A549 treated with Mapracorat at 1 μM for 4 hours (cell line): ENCODE measurements at places on chromosomes 2 and 18. TPM values are rescaled to one million over a fixed set of nuclear protein-coding genes. Genes with fewer than 3 reads are reported as not detected.

The FAM124B gene
- total RNA-seq, result not detected in 5 replicates

The CFC1 gene
- not detected in 5 replicates for total RNA-seq

The DHRS9 gene
- 2.7 to 4.3 TPM (median 3.4 TPM) in 5 replicates for total RNA-seq

The NOSTRIN gene
- 1.8 to 3.1 TPM (median 2.2 TPM) in 5 replicates for total RNA-seq

The B4GALT6 gene
- 4.4 to 6.6 TPM (median 5.7 TPM) in 5 replicates for total RNA-seq

The ACKR3 gene
- total RNA-seq, result 12.5 to 17.9 TPM (median 14.4 TPM) in 5 replicates

The RHBDD1 gene
- total RNA-seq, result 7.1 to 9.7 TPM (median 9.0 TPM) in 5 replicates

The PDE1A gene
- 0.11 to 0.15 TPM (median 0.12 TPM) in 4 of 5 replicates, not detected in the other for total RNA-seq

The DCDC2C gene
- 0.24 to 0.57 TPM (median 0.38 TPM) in 3 of 5 replicates, not detected in the others for total RNA-seq

The MBOAT2 gene
- 44.6 to 61.4 TPM (median 53.8 TPM) in 5 replicates for total RNA-seq

The KIF1A gene
- total RNA-seq, result 0.73 to 1.5 TPM (median 0.97 TPM) in 5 replicates

The CNRIP1 gene
- 1.5 to 2.3 TPM (median 2.1 TPM) in 5 replicates for total RNA-seq

The HAAO gene
- total RNA-seq, result not detected in 5 replicates

The ANKRD39 gene
- total RNA-seq, result 19.7 to 22.5 TPM (median 21.5 TPM) in 5 replicates

The CROCC2 gene
- total RNA-seq, result not detected in 5 replicates

The SULT1C4 gene
- total RNA-seq, result not detected in 5 replicates
